ENCODE measurements at places on chromosomes 16 and 17.
A peak's percentile ranks its signal among the peaks of the same experiment; 100 is the strongest.

GRCh38 chr16:27945233-27945973 is 118.1 kb downstream of the GSG1L start:
- ATAC-seq = no peak

- peak; percentile 90 for ATAC-seq
Observed at GRCh38 chr17:79991140-79991923, 44.3 kb downstream of the TBC1D16 start.

- ATAC-seq = no peak
Observed at GRCh38 chr17:20028443-20028842, 19.3 kb downstream of the SPECC1 start.

GRCh38 chr17:17888821-17889220 is 52.0 kb upstream of the SREBF1 start:
- ATAC-seq = no peak

DNA sequence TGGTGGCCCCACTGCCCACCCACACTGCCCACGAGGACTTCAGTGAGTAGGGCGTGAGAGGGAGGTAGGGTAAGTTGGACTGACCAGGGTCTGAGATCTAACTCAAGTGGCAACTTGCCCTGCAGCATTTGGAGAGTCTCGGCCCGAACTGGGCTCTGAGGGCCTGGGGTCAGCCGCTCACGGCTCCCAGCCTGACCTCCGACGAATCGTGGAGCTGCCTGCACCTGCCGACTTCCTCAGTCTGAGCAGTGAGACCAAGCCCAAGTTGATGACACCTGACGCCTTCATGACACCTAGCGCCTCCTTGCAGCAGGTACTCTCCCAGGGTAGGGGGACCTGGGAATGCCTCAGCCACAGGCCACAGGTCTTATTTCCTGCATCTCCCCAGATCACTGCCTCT is 5.2 kb upstream of the NRN1L start:
- ATAC-seq = no peak

GRCh38 chr16:84611041-84611440 is 6.8 kb downstream of the COTL1 start:
- no peak for ATAC-seq

DNA sequence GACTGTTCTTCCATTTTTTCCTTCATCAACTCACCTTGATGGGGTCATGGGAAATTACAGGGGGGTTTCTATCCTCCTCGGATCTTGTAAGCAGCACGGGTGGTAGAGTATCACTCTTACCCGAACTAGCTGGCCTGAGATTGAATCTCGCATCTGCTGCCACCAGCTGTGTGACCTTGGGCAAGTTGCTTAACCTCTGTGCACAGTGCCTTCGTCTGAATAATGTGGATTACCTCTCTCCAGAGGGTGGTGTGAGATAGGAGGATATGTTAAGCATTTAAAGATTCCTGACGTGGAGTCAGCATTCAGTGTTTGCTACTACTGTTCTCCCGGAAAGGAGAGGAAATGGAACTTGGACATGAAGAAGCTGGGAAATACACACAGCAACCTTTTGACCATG is 24.4 kb downstream of the LASP1 start:
- no peak for ATAC-seq

Data from stimulated activated memory B cell treated with anti-CD40 and anti-IgM and Interleukin-4, amounts not matched to agents 10 μg/mL and 1 μg/mL and 100 μg/mL, for 72 hours (primary cell).